ENCODE measurements at places on chromosomes 7 and 10.

DNA sequence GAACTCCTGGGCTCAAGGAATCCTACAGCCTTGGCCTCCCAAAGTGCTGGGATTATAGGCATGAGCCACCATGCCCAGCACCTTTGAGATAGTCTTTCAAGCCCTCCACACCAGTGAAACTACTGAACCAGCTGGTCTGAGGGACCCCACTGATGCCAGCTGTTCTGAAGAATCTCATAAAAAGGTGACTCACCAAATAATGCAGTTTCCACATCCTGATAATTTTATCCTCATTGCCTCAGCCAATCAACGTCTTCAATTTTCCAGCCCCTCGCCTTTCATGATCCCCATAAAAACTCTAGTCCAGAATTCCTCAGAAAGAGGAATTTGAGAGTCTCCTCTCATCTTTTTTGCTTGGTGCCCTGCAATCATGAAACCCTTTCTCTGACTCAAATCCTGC is 1691.6 kb upstream of the LRRTM3 start:
- DNase-seq = no peak

DNA sequence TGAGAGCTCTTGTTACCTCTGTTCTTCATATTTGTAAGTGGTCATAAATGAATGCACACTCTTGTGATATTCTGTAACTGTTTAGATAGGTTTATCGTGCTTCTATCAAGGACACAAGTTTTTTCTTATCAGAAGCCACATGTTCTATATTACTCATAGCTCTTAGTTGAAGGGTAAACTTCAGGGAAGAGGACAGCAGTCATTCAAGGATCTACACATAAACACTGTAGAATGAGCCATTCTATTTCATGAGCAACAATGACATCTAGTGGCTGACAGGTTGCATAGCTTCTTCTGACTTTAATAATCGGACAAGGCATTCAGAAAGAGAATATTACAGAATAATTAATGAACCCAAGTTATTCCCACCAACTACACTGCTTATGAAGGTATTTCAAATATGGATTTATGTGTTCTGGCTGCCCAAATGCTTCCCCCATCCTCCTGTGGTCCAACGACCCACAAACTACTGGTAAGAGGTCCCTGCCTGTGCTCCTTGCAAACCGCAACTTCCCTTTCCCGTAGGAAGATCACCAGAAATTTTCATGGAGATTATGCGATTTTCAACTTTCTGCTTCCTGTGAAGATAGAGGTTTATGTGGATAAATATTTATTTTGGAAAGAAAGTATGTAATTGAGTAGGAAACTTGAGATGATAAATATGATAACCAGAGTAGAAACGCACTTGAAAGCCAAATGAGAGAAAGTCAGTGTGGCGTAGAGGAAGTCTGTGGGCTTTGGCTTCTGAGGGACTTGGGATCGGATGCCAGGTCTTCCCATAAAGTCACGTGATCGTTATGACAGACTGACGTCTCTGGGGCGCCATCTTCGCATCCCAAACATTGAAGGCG is 16.8 kb upstream of the ABCB5 start:
- peak; percentile 46 for DNase-seq

- peak; percentile 9 for DNase-seq
These were observed 67.3 kb downstream of the PHYHIPL start for GRCh38 chr10:59243611-59244195.

DNA sequence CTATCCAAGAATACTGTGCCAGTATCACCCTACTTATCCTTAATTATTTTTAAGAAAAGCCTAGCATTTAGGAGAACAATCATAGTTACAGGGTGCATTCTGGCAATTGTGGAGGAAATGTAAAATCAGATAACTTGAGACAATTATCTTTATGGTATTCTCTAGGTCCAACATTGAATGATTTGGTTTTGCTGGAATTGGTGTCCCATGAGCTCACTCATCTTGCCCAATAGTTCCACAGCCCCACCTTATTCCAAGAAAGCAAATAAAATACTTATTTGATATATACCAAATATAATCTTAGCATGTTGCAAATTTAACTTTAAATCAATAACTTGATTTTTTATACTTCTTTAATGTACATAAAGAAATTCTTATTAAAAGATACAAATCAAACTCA is 65.3 kb downstream of the DGKB start:
- no peak for DNase-seq

- DNase-seq = peak; percentile 18
These were observed 42.6 kb downstream of the OTUD1 start for GRCh38 chr10:23481363-23481961.

GRCh38 chr10:103894441-103894864 is 23.5 kb downstream of the STN1 start:
- DNase-seq = no peak
